Activated CD4-positive, alpha-beta T cell treated with anti-CD3 and anti-CD28 coated beads, Interleukin-2, amount 10 ng/mL, durations not matched to agents 24 days and 14 days (primary cell): ENCODE measurements at places on chromosomes 3 and 15. TPM values are rescaled to one million over a fixed set of nuclear protein-coding genes. Genes with fewer than 3 reads are reported as not detected.
A peak's percentile ranks its signal among the peaks of the same experiment; 100 is the strongest.

Gene SHF
- 14.4 and 16.1 TPM in 2 replicates for total RNA-seq

Gene TGM4
- not detected in 2 replicates for total RNA-seq

Gene LYZL4
- not detected in 2 replicates for total RNA-seq

Gene PLOD2
- total RNA-seq: 1.6 and 2.0 TPM in 2 replicates

Gene CLDN16
- total RNA-seq: not detected in 2 replicates

Gene LMAN1L
- total RNA-seq: 0.33 and 0.36 TPM in 2 replicates

DNA sequence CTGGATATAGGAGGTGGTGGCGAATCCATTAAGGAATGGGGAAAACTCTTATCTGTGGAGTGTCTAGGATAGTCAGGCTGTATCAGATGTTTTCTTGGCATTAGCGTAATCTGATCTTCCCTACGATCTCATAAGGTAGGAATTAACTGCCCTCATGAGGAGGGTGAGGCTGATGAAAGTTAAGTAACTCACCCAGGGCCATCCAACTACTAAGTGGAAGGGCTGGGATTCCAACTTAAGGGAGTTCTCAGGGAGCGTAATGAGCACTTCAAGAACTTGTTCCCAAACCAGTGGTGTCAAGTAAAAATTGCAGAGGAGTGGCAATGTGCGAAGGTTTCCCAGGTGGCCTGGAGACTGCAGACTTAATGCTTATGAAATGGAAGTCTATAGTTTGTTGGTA is 55.9 kb upstream of the OSBPL11 start:
- no peak for DNase-seq

DNA sequence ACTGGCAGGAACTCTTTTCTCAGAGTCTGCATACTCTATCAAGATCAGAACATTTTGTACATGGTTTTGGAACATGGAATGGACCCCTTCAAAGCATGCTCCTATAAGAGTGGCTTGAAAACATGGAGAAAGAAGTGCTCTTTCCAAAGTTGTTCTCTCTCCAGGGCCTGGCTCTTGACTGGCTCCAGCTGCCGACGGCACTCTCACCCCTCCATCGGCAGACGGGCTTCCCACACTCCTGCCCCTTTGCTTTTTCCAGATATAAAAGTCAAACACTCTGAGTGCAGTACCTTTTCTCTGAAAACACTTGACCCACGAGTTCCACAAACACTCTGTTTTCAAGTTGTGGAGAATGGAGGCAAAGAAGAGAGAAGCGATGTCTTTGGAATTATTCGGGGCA is 72.5 kb upstream of the ONECUT1 start:
- DNase-seq: no peak

DNA sequence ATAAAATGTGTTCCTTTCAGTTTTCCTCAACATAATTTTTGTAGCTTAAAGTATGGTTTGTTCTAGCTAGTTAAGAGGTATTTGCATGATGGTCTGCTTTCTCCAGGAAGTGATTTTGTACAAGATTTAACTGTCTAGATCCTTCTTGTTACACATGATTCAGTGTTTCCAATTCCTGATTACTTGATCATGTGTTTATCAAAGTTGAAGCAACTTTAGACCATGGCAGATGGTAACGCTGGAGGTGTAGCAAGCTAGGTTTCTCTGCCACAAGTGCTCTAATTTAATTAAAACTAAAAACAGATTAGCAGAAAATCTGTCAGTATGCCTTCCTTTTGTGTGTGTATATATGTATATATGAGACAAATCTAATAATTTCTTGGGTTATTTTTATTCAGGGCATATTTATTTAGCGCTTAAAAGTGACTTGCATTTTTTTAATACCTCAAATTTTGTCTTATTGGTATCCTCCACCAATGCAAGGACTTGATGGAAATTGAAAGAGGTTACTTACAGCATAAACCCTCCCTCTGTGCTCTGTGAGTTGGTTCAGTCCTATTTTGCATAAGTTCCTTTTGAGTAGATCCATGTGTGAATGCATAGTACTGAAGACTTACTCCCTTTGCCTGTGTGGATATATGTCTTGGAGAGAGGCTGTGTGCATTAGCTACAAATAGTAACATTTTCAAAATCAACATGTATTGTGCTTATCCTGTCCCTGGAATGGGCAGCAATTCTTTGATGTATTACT is 157.3 kb upstream of the CGNL1 start:
- DNase-seq: no peak

DNA sequence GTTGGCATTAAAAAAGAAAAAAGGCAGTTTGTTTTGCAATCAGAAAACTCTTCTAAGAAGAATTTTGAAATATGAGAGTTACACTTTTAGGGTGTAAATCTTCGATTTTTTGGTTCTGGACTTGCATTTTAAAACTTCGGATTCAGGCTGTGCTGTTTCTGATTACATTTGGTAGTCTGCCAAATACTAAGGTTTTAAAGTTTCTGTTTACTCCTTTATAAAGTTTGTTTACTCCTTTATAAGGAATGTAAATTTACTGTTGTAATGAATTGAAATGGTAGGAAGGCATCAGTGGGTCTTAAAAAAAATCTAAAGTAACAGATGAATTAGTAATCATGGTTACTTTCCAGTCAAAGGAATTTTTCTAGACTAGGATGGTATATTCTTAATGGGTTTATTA is 14.1 kb downstream of the FXR1 start:
- no peak for DNase-seq

DNA sequence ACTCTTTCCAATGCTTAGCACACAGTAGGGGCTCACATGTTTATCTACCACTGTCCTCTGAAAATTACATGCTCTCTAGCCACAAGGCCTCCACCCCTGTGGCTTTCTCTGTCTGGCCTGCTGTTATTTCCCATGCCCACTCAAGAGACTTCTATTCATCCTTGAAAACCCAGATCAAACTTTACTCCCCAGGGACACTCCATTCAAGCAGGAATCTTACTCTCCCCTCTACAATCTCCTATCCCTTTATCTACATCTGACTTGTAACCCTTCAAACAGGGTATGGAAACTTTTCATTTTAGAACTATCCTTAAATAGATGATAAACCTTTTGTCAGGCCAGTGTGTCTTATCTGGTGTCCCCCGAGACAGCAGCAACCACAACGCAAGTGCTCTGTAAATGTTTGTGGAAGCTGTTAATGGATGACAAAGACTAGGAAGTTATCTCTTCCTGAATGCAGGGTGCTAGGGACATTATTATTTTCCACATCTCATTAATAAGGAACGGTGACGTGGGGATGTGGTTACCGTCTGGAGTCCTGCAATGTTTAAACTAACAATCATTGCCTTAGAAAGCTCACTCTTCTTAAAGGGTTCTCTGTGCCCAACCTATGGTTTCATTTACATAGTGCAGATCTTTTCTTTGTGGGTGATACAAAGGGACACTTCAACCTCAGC is 322.3 kb downstream of the ARRDC4 start:
- no peak for DNase-seq

DNA sequence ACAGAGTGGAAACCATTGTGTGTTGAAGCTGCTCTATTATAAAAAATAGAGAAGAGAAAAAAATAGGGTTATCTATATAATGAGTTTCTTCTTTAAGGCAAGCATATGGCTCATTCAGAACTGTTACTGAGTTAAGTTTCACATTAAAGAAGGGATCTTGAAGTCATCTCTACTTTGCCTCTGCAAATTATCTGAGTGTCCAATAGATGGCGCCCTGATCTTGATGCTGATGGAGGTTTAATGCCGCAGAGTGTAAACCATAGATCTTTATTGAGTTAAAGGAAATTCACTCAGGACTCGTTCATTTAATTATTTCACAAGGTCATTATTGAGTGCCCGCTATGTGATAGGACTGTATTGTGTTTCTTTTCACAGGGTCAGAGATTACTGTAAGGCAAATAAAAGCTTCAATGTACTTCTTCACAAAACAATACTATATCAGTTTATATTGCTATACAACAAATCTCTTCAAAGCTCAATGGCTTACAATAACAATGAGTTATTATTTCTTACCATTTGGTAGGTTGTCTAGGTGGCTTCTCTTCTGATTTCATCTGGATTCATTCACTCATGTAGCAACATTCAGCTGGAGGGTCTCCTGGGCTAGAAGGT is 171.4 kb downstream of the NSUN3 start:
- peak; percentile 61 for DNase-seq

GRCh38 chr15:77282333-77282732 is 137.6 kb downstream of the PEAK1 start:
- no peak for DNase-seq

DNA sequence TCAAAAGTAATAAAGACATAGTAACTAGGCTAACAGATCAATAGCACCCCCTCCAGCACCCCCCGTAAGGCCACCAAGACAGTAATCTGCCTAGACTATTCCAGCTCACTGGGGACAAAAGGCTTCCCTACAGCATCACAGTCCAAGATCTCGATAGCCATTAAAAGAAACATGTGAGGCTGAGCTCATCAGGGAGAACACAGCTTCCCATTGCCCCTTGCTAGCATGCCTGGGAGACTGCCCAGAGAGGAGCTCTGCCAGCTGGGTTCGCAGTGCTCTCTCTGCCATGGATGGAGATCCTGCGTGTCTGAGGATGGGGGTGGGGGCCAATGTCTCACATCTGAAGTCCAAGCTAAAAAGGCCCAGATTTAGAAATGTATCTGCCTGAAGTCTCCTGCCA is 17.8 kb downstream of the LRIG1 start:
- DNase-seq: no peak

GRCh38 chr3:129333891-129334290 is 55.2 kb downstream of the HMCES start:
- DNase-seq: no peak
